ENCODE measurements at places on chromosomes 11 and 22.

DNA sequence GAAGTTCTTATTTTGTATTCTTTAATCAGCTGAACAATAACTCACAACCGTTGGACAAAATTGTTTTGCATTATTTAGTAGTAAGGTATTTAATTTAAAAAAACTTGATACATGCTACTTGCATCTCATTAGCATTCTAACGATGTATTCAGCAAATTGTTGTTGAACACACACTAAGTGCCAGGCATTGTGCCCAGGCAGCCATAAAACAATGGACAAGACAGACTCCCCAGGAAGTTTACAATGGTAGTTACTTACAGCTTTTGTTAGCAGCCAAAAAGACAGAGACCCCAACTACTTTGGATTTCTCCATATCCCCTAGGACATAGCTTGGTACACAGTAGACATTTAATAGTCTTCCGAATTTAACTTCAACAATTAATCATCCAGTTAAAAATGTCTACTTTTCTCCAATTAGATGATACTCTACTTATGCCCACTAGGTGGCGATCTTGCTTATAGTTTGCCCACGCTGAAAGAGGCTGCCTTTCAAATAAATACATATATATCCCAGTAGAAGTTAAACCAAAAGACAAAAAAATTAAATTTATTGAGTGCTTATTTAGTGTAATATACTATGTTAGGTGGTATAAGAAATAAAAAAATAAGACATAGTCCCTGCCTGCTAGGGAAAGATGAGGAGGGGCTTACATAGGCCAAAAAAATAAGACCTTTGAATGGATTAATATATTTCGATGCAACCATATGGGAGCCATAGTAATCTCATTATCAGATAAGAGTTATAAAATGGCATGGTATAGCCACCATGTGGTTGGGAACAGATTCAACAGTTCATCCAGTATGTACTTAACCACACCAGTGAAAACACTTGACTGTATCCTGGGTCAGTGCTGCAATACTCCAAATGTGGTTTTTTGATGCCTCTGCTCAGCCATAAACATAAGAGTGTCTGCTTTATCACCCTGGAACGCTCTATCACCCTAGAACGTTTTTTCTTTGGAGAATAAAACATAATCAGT is 2.0 kb upstream of the FJX1 start:
- DNase-seq: no peak

GRCh38 chr11:6667733-6668374 is 12.2 kb upstream of the DCHS1 start:
- no peak for DNase-seq

- DNase-seq: no peak
Measured at GRCh38 chr11:127003260-127003981, 2.9 kb upstream of the KIRREL3 start.

GRCh38 chr11:30860146-30860545 is 274.0 kb upstream of the MPPED2 start:
- no peak for DNase-seq

GRCh38 chr11:67314218-67314617 is 10.9 kb downstream of the SSH3 start:
- DNase-seq: no peak

DNA sequence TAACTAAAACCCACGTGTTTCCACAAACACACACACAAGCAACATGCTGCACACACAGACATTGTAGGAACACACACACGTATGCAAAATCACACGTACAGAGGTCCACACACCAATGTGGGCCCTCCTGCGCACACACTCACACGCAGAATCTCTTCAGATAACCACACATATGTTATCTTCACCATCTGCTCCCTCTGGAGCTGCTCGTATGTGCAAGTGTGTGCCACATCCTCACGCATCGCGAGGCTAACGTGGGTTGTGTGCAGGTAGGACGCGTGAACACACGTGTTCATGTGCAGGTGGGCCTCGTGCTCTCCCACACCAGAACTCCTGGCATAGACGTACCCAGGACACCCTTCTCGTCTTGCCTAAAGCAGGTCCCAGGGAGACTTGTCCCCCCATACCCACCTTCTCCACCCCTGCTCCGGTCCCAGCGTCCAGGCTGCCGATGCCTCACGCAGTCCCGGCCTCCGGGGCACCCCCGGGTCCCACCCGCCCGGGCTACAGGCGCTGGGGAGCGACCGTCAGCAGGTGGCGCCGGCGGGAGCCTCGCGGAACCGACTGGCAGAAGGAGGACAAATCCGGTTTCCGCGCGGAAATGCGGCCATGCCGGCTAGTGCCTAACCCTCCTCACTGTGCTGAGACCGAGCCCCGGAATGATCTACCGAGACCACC is 10.3 kb upstream of the IGSF9B start:
- DNase-seq: peak; percentile 79

DNA sequence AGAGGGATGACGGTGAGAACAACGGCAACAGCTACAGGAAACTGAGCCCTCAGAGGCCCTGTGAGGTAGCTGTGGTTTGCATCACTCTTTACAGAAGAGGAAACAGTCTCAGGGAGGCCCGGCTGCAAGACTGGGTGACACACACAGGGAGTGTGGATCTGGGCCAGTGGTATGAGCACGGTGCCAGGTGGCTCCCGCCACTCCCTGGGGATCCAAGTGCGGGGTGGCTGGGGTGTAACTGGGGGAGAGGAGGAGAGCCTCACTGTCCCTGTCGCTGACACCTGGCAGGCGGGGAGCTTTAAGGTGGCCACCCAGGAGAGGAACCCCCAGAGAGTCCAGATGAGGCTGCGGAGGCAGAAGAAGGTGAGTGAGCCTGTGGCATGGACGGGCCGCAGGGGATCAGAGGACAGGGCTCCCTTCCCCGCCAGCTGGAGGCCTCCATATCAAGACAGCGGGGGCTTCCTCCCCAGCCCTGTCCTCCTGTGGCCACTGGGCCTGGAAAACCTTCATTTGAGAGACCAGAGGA is 5.6 kb downstream of the RGL4 start:
- DNase-seq: no peak

GRCh38 chr11:69444381-69445130 is 36.9 kb upstream of the LINC01488 start:
- DNase-seq: peak; percentile 77

DNA sequence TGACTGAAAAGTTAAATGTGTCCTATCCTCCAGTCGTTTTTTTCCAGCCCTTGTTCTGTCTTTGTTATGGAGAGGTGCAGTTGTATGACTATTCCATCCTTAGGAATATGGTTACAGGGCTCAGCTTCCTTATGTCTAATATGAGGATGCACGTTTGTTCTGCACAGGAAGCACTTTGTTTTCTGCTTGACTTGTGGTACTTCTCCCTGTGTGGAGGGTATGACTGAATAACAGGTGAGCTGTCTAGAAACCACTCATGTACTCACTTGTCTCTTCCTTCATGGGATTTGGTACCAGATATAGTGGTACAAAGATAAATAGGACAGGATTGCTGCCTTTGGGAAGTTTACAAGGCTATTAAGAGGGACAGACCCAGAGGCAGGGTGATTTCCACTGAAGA is 17.4 kb downstream of the CABIN1 start:
- no peak for DNase-seq

DNA sequence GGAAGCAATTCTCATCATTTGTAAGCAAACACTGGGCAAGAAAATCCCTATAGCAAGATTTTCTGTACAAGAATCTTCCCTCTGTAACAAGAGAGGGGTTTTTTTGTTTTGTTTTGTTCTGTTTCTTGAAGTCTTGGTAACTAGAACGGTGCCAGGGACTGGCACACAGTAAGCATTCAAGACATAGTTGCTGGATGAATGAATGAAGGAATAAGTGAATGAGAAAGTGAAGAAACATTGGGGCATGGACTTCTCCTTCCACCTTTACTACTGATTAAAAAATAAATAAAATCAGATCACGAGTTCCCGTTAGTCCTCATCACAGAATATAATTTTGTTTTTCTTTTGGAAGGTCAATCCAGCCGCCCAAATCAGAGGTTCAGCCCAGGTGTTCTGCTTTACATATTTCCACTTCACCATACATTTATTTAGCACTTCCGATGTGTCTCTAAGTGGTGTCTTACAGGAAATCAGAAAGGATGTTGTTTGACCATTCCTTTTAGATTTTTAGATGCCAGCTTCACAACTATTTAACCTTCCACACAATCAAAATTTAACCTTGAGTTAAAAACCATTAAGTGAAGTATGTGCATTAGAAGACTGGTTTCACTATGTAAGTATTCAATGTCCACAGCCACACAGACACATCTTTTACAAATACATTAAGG is 281.2 kb downstream of the CADM1 start:
- no peak for DNase-seq

GRCh38 chr11:3090096-3090901 is 33.1 kb upstream of the CARS1 start:
- DNase-seq: peak; percentile 27

- DNase-seq: no peak
Measured at GRCh38 chr11:8218840-8219239, 44.8 kb downstream of the LMO1 start.

- DNase-seq: no peak
Measured at GRCh38 chr22:49066619-49067018, 761.1 kb downstream of the BRD1 start.

GRCh38 chr22:33426451-33426850 is 368.3 kb upstream of the SYN3 start:
- DNase-seq: no peak

DNA sequence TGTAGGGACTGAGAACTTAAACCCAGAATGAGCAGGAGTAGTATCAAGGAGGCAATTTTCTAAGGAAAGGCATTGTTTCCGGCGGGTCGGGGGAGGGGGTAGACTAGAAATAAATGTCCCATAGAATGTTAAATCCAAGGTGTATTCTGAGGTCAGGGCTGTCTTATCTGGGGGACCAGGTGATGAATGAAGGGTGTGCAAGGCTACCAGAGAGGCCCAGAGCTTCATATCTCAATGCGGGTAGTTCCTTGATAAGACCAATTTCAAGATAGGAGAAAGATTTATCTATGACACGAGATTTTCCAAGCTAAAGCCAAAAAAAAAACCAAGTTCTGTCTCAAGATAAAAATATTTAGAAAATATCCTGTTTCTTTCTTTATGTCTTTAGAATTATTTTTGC is 8.3 kb upstream of the RCE1 start:
- DNase-seq: no peak

DNA sequence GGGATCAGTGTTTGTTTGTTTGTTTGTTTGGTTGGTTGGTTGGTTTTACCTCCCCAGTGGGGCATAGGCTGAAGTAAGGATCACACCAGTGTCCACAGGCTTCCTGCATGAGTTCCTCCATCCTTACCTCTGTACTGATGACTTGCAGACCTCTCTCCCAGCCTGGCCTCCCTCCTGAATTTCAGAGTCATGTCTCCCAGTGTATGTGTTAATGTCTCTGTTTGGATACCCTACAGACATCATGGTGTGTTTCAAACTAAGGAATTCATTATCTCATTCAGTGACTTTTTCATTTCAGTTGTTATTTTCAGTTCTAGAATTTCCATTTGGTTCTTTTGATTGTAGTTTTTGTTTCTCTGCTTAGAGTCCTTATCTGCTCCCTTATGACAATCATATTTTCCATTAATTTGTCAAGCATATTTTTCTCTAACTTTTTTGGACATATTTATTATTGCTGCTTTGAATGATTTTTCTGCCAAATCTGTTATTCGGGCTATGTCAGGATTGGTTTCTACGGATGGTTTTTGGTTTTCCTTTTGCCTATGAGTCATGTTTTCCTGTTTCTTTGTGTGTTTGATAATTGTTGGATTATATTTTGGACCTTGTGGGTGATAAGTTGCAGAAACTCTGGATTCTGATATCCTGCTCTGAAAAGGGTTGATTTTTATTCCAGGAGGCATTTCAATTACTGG is 23.6 kb downstream of the MYEOV start:
- no peak for DNase-seq

GRCh38 chr22:37204045-37204655 is 8.1 kb downstream of the SSTR3 start:
- no peak for DNase-seq

- DNase-seq: no peak
Measured at GRCh38 chr11:18229501-18229900, 7.1 kb downstream of the SAA4 start.

DNA sequence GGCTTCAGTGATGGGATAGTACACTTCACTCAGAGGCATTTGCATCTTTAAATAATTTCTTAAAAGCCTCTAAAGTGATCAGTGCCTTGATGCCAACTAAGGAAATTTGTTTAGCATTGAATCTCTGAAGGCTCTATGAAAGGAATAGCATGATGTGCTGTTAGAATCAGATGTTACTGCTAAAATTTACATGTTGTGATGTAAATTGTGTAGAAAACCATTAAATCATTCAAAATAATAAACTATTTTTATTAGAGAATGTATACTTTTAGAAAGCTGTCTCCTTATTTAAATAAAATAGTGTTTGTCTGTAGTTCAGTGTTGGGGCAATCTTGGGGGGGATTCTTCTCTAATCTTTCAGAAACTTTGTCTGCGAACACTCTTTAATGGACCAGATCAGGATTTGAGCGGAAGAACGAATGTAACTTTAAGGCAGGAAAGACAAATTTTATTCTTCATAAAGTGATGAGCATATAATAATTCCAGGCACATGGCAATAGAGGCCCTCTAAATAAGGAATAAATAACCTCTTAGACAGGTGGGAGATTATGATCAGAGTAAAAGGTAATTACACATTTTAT is 4.6 kb downstream of the MALAT1 start:
- DNase-seq: no peak

DNA sequence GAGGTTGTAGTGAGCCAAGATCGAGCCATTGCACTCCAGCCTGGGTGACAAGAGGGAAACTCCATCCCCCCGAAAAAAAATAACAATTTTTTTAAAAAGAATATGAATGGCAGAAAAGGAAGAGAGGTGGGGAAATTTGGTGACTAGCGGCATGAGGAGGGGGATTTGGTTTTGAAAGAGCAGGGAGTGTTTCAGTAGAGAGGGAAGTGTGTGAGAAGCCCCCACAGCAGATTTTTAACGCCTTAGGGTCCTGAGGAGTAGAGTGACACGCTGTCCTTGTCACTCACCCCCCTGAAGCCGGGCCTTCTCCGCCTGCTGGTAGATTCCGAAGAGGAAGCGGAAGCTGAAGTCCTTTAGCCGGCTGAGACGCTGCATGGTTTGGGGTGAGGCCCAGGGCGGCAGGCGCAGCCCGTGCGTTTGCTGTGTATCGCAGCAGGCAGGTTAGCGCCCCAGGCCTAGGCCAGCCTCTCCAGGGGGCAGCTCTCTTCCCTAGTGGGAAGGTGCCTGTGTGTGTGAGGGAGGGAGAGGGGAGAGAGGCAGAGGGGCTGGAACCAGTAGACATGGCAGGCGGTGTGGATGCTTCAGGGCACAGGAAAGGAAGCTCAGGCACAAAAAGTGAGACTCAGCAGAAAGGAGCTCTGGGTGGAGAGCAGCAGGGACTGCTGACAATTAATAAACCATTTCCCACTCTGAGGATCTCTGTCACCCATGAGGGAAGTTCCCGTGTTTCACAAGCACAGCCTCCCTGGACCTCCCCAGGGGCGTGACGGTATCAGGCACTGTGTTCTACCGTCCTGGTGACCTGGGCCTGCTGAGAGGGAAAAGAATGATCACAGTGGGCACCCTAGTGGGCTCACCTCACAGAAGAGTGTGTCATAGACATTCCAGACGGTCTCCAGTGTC is 3.9 kb downstream of the ACP2 start:
- peak; percentile 56 for DNase-seq

GRCh38 chr11:46119352-46120216 is 1.7 kb downstream of the PHF21A start:
- DNase-seq: peak; percentile 63

GRCh38 chr11:124766156-124766555 is 4.1 kb upstream of the ESAM start:
- DNase-seq: no peak

- DNase-seq: peak; percentile 57
Measured at GRCh38 chr22:27780161-27780575, 21.4 kb downstream of the MN1 start.
